ENCODE measurements at places on chromosomes 16 and 17.
A peak's percentile ranks its signal among the peaks of the same experiment; 100 is the strongest.

DNA sequence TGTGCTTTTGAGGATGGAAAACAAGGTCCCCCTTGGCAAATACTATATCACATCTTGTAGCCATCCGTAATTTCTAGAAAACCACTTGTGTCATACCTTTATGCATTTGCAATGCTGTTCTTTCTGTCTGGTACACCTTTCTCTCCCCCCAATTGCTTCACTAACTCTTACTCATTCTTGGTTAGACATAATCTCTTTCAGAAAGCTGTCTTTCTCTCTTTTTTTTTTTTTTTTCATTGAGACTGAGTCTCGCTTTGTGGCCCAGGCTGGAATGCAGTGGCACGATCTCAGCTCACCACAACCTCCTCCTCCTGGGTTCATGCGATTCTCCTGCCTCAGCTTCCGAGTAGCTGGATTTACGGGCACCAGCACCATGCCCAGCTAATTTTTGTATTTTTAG lies 94.9 kb upstream of the C17orf78 start:
- no peak for DNase-seq

DNA sequence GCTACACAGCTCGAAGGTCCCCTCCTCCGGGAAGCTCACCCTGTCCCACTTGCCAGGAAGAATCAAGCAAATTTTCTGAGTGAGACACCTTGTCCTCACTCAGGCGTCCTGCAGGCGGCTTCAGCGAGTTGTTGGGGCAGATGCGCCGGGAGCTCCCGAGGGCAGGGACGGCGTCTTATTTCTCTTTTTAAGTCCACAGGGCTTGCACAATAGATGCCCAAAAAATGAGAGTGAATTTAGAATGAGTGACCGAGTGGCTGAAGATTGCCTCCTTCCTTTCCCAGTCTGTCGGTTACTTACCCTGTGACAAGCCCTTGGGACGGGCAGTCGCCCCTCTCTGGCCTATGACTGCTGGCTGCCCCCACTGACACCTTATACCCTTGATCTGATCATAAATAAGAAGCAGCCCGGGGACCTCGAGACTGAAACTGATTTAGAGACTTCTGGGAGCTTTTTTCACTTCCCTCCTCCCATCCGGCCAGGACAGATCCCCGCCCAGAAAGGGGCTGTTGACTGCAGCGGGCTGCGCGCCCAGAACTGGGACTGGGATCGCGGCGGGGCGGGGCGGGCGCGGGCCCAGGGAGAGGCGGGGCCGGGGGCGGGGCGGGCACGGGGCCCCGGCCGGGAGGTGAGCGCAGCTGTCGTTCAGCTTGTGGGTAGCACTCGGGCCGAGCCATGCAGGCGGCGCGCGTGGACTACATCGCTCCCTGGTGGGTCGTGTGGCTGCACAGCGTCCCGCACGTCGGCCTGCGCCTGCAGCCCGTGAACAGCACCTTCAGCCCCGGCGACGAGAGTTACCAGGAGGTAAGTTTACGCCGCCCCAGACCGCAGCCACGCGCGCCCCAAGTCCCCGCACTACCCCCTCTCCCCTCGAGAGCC lies at the start of gene TTYH2:
TSS of gene TTYH2 (plus strand) at position 659 of the 879 bp plus-strand sequence. CDS start at position 676, 17 bp downstream.
- peak; percentile 62 for DNase-seq

- DNase-seq: no peak
Observed at GRCh38 chr17:41024697-41025096, 2.3 kb downstream of the KRTAP1-5 start.

GRCh38 chr17:68296217-68297191 lies 5.2 kb downstream of the ARSG start:
- no peak for DNase-seq

- DNase-seq: no peak
Observed at GRCh38 chr17:3983606-3984484, 19.6 kb upstream of the ATP2A3 start.

DNA sequence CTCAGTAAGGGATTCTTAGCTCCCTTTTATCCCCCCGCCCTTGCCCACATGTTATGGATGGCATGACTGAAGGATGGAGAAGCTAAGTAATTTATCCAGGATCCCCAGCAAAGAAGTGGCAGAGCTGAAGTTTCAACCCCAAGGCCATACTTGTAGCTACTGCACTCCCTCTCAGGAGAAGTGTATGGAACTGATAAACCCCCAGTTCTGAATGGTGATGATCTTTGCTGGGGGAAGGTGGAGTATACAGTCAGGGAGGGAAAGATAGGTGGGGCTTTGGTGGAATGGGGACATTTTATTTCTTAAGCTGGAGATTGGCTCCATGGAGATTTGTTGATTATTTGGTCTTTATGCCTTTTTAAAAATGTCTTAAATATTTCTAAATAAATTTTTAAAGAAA lies 58.3 kb downstream of the TNRC6C start:
- no peak for DNase-seq

DNA sequence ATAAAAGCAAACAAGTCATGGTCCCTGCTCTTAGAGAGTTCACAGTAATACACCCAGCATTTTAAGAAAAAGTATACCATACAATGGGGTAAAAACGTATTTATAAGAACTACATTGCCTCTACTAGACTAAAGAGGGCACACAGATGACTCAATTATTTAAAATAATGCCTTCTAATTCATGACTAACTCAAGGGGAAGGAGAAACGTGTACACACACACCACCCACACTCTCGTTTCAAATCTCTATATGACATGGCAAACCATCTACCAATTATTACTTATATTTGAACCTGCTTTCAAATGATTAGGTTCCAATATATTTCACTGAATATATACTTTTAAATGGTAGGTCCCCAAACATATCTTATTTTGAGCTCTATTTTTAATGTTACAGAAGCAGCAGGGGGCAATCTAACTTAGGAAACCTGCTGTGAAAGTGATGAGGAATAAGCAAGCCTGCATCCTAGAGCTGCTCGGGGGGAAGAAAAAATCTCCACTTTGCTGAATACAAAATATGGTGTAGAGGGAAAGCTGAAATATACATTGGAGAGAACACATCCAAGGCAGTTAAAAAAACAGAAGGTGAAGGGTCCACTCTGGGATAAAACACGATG lies 232.4 kb upstream of the PSMD7 start:
- DNase-seq: no peak

- DNase-seq: no peak
Observed at GRCh38 chr16:64167936-64168335, 953.9 kb downstream of the CDH11 start.

GRCh38 chr16:17416461-17417311 lies 54.1 kb downstream of the XYLT1 start:
- no peak for DNase-seq

- DNase-seq: no peak
Observed at GRCh38 chr17:31494259-31495021, 103.0 kb downstream of the RAB11FIP4 start.

- no peak for DNase-seq
Observed at GRCh38 chr17:63156986-63157385, 191.0 kb downstream of the TANC2 start.

DNA sequence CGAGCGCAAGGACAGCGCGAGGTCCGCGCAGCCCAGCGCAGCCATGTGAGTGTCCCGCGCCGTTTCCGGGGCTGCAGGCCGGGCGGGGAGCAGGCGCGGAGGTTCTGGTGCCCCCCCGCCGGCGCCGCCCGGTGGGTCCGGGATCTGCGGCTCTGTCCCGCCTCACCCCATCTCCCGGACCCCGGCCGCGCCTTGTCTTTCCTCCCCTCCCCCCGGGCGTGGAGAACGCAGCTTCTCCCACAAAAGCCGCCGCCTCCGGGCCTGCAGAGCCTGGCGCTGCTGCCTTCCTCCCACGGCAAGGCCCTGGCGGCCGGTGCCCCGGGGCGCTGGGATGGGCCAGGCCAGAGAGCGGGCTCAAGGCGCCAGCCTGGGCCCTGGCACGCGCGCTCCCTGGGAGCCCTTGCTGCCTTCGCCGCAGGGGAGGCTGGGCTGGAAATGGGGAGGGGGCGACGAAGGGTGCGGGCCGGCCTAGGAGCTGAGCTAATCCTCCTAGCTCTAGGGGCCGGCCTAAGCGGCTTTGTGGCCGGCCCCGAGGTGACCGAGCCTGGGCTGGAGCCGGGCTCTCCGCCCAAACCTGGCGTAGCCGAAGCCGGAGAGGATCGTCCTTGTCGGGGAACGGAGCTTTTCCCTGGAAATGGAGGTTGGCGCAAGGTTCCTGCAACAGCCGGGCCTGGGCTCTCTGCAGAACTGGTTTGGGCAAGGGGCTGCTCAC lies 397 bp downstream of the RIPOR1 start:
- no peak for DNase-seq

DNA sequence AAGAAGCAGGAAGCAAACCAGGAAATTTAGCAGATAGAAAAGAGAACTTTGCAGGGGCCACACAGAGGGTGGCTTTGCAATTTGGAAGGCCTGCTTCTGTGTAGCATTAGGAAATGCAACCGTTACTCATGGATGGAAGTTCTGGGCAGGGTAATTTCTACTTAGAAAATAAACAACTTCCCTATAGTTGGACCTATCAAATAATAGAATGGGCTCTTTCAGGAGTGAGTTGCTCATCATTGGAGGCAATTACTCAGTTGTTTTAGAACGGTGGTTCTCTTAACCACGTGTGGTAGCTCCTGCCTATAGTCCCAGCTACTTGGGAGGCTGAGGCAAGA lies 25.8 kb upstream of the HS3ST2 start:
- no peak for DNase-seq

GRCh38 chr17:61160789-61161445 lies 238.7 kb upstream of the TBX2 start:
- DNase-seq: no peak

- DNase-seq: no peak
Observed at GRCh38 chr16:20674684-20675487, 22.6 kb downstream of the ACSM1 start.

- no peak for DNase-seq
Observed at GRCh38 chr16:3115561-3115960, 3.2 kb downstream of the ZNF205 start.

- DNase-seq: no peak
Observed at GRCh38 chr17:13822700-13823099, 221.0 kb upstream of the HS3ST3A1 start.

DNA sequence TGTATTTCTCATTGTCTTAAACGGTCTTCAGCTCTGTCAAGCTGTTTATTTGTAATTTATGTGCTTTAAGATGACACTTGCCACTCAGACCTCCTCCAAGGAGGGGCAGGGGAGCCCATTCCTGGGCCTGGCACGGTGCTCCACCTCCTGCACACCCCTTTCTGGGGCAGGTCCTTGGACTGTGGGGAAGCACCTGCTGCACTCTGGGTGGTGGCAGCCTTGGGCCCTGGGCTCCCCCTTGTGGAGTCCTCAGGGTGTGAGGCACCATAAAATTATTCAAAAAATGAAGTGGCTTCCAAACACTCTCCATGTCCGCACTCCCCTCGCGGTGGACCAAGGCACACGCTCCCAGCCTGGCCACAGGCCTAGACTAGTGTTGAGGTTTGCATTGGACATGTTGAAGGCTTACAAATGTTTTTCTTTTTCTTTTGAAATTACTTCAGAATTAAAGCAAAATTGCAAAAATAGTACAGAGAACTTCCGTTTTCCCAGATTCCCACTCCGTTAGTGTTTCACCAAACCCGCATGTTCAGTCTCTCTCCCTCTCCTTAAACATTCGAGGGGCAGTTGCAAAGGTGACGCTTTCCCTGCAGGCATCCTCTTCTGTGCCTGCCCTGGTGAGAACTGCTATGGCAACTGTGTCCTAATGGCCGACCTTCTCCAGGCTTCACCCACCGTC lies 32.4 kb downstream of the FOXK2 start:
- no peak for DNase-seq

DNA sequence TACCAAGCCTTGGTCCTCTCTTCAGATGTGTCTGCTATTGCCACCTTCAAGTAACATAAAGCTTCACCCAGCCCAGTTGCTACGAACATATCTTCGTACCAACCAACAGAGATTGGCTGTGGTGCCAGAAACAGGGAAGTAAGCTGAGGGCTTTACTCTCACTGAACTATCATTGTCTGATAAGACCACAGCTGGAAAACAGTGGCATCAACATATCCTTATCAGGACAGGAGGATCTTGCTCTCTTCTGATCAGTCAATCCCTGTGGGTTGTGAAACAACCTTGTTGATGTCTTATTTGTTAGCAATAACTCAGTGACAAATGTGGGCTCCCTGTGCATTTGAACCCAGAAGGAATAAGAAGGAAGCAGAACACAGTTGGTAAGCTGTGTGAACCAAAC lies 446.3 kb upstream of the MAF start:
- DNase-seq: no peak

- no peak for DNase-seq
Observed at GRCh38 chr16:17261197-17261858, 209.4 kb downstream of the XYLT1 start.

GRCh38 chr17:38552343-38552742 lies 53.4 kb downstream of the SRCIN1 start:
- DNase-seq: no peak

GRCh38 chr16:51682905-51683304 lies 531.8 kb upstream of the SALL1 start:
- no peak for DNase-seq

DNA sequence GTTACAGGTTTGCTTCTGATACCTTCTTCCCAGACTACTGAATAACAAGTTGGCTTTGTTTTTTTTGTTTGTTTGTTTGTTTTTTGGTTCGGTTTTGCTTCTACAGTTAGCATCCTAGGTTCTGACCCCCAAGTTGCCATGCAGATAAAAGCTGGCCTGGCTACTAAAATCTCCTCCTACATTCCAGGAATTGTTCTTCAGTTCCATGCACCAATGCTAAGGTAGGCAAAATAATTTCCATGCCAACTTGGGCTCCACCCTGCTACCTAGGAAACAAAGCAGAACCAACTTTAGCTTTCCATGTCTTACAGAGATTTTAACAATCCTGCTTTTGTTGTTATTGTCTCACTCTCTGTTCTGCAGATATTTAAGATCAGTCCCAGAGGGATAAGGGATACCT lies 495.5 kb upstream of the SOX9 start:
- no peak for DNase-seq

- DNase-seq: no peak
Observed at GRCh38 chr17:62705156-62705777, 77.8 kb downstream of the MRC2 start.

DNA sequence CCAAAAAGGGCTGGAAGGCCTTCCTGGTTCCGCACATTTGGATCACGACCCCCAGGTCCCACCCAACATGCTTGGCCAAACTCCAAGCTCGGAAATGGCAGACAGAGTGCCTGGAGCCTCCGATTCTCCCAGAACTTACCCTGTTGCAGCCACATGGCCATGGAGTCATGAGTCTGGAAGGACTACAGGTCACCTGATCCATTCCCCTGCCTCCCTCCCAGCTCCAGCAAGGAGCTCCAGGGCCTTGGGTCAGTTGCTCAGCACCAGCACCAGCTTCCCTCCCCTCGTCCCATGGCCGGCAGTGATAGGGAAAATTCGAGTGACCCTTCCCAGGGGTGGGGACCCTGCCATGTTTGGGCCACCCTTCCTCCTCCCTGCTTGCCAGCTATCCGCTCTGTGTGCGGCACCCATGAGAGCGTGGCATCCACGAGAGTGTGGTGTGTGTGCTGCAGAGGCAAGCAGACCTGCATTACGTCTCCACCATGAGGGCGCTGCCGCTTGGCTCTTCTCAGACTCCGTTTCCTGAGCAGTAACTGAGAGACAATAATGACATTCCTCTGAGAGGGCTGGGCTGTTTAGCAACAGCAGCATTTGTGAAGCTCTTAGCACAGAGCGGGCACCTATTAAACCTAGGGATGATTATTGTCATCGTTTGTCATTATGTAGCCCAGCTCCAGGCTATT lies 21.3 kb upstream of the RPL38 start:
- no peak for DNase-seq

All from neuronal stem cell (in vitro differentiated cells).